ENCODE measurements at places on chromosomes 7 and 10.

GRCh38 chr10:34638406-34639054 is 176.6 kb downstream of the PARD3 start:
- peak; percentile 87 for DNase-seq

GRCh38 chr10:34670081-34670480 is 145.0 kb downstream of the PARD3 start:
- DNase-seq: no peak

- DNase-seq: no peak
Observed at GRCh38 chr7:113071465-113071864, 15.2 kb downstream of the GPR85 start.

GRCh38 chr7:760006-760405 is 32.9 kb upstream of the PRKAR1B start:
- DNase-seq: no peak

DNA sequence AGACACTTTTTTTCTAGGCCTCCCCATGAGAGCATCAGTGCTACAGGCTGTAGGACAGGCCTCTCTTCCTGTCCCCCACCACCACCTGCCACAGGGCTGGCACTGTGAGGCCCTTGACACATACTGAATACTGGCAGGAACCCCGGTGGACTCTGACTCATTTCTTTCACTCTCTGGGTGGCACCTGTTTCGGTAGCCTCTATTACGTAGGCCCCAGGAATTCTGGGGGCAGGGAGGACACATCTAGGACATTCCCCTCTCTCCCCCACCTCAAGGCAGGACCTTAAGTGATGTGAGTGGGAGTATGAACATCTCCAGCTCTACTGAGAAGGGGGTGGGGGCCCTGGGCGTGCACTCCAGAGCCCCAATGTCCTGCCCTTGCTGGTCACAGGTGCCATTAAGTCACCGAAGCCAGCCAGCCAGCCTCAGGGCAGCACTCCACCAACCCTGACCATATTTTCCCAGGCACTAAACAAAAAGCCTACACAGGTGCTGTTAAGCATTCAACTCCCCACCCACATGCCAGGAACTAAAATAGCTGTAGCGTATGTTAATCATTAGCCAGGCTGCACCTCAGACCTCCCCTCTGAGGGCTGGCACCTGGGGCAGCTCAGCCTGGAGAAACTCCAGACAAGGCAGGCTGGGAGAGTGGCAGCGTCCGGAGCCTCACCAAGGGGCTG is 8.9 kb downstream of the ANXA11 start:
- DNase-seq: peak; percentile 71

- no peak for DNase-seq
Observed at GRCh38 chr7:131556909-131557651, 652 bp upstream of the PODXL start.

GRCh38 chr7:120993553-120994191 is 5.2 kb downstream of the CPED1 start:
- DNase-seq: no peak

DNA sequence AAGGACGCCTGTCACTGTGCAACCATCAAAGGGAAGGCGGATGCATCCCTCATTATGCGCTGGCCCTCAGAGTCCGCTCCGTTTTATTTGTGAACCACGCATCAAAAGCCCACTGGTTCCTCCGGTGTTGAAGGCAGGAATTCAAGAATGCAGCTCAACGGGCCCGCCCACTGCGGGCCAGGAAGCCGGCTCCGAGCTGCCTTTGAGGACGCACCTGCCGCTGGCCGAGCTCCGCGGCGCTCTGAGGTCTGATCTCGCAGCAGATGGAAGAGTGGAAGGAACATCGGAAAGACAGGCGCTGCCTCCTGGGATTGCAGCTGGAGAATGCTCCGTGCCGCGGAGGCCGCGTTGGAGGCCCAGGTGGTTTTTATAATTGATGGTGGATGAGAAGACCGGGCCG is 56.9 kb upstream of the ADGRA1 start:
- DNase-seq: no peak

DNA sequence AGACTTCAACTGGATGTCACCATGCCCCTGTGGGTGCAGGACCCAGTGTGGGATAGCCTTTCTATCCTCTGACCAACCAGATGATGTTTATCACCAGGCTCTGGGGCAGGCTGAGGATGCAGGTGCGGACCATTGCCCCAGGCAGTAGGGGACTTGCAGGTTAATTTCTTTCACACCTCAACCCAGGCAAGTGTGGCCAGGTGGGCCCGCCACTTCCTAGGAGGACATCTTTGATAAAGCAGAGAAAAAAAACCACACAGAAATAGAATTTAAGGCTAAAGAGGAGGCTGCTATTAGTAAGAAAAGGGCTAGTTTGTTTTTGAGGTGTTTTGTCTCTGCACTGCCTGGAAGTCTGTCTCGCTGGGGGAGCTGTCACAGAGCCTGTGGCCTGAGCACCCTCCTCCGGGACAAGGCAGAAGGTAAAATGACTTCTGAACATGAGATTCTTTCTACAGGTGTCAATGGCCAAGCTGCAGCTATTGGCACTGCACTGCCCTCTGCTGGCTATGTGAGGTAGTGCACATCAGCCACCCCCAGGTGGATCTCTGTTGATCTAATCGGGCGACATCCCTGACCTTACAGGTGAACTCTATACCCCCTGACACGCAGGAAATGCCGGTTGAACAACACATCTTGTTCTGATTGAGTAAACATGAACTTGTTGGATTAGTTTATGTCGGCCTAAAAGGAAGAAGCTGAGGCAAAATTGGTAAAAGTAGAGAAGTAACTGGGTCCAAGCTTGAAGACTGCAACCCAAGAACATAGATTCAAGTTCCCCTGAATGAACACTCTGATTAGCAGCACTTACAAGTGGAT is 21.0 kb downstream of the UPP1 start:
- DNase-seq: peak; percentile 72

DNA sequence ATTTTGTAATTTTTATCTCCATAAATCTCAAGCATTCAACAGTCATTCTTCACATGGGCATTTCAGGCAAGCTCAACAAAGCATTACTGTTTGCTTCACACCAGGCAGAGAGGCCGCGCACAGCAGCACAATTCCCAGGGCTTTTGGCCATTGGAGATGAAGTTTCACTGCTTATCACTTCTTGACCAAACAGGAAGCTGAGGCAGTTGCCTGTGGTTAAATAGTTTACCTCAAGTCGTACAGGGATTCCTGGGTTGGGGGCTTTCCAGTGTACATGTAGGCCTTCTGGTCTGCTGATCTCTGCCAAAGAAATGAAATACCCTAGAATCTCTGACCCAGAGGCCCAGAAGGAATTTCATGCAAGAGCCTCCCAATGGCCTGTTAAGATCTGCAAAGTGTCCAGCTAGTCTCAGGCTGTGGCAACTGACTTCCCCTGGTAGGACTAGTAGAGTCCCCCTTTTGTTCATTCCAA is 11.2 kb upstream of the PRDX3 start:
- DNase-seq: no peak

DNA sequence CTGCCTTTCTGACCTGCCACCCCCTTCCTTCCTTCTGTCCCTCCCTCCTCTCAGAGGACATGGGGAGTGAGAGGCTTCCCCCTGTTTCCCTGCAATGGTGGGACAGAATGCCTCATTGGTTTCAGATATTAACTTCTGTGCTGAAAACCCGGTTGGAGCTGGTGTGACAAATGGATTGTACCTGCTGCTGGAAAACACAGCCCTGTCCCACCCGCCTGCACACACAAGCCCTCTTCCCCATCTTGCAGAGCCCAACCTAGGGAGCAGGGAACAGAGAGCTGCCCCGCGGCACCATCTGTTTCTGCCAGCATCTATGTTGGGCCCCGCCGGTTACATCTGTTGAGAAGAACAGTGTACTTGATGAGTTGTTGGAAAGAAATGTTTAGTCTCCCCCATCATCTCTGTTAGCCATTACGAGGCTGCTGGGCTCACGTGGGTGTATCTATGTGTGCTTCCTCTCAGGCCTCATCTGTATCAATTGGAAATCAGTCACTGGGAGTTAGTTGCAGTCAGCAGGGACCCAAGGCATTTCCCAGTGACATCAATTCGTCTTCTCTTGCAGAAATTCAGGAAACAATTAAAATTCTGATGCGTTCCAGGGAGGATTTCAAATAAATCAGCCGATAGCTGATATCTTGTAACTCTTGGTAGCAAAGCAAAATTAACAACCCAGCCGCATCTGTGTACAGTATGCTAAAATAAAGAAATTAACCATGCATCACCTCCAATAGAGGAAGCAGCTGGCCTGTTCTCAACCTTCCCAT is 725.6 kb upstream of the GALNT17 start:
- DNase-seq: no peak

- DNase-seq: peak; percentile 79
Observed at GRCh38 chr7:30799206-30799975, 28.2 kb downstream of the MINDY4 start.

GRCh38 chr7:115088893-115089292 is 167.0 kb downstream of the MDFIC start:
- DNase-seq: no peak

GRCh38 chr7:30188811-30189210 is 54.0 kb downstream of the MTURN start:
- no peak for DNase-seq

GRCh38 chr10:32954545-32955298 is 3.3 kb downstream of the ITGB1 start:
- no peak for DNase-seq

- DNase-seq: no peak
Observed at GRCh38 chr7:5523052-5523711, 99.5 kb upstream of the TNRC18 start.

- DNase-seq: no peak
Observed at GRCh38 chr10:10520491-10521385, 496.9 kb upstream of the CELF2 start.

- DNase-seq: no peak
Observed at GRCh38 chr7:21642422-21642821, 99.6 kb downstream of the DNAH11 start.

- no peak for DNase-seq
Observed at GRCh38 chr7:5758753-5759335, 22.6 kb downstream of the RNF216 start.

DNA sequence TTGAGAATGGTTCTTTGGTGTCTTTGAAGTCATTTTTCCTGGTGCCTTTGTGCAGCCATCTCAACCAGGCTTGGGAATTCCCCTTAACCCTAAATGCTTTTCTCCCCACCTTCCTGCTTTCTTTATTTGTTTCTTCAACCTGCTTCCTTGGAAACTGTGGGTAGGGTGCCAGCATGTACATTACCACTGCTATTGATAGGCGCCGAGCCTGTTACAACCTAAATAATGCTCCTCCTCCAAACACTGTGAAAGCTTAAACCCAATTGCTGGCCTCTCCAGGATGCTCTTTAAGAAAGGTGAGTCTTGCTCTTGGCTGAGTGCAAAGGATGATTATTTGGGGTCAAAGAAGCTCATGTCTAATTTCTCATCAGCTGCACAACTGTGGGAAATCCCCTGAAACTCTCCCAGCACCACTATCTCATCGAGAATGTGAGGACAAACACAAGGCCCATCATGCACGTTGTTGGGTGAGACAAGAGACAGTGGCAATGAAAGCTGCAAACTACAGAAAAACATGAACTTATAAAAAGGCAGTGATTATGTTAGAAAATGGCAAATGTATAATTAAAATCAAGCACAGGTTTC is 285.5 kb upstream of the IGFBP3 start:
- DNase-seq: no peak

DNA sequence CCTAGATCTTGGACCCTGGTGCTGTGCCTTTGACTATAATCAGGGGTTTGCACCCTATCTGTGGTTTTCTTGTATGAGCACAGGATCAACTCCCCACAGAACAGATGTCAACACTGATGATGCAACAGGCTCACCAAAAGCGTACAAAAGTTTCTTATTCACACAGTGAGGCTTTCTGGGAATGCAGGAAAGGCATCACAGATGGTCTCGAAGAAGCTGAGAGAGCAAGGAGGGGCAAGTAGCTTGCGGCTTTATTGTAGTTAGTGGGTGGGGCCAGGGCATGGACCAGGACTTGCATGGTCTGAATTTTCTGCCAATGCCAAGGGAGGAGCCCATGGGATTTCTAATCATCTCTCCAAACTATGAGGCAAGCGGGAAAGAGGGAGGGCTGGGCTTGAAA is 46.2 kb downstream of the SEC61G start:
- DNase-seq: no peak

DNA sequence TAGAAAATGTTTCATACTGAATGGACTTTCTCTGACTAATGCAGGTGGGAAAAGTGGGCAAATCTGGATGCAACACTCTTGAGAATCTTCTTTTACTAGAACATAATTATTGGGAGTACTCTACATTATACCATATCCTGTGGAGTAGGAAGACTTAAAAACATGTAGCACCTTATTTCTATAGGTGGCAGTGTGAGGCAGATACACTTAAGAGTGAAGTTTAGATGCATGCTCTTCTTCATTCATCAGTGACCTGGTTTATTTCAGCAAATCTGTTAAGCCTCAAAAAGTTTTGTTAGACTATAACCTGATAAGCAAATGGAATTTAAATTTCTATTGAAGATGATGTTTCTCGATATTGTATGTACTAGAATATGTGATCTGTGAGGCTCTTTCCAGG is 1087.1 kb upstream of the LRRN3 start:
- DNase-seq: no peak

GRCh38 chr7:73718438-73718881 is 1.0 kb downstream of the STX1A start:
- no peak for DNase-seq

DNA sequence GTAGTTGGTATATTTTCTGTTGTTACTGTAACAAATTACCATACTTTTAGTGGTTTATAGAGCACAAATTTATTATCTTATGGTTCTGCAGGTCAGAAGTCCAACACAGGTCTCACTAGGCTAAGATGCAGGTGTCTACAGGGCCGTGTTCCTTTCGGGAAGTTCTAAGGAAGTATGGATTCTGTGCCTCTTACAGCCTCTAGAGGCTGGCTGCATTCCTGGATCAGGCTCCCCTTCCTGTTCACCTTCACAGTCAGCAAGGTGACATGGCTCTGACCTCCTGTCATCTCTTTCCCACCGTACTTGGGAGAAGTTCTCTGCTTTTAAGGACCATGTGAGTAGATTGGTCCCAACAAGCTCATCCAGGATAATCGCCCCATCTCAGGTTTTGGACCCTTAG is 37.3 kb downstream of the BMPR1A start:
- no peak for DNase-seq

- no peak for DNase-seq
Observed at GRCh38 chr10:62037166-62037831, 135.8 kb downstream of the ARID5B start.

All from left cardiac atrium (tissue), 4 donors.